Epithelial cell of proximal tubule (primary cell): ENCODE measurements at places on chromosomes 12 and 14. TPM values are rescaled to one million over a fixed set of nuclear protein-coding genes. Genes with fewer than 3 reads are reported as not detected.

Gene COX8C
- not detected in 2 replicates for total RNA-seq

Gene LGALS3
- 70.4 and 72.6 TPM in 2 replicates for total RNA-seq

- no peak for DNase-seq
Measured at GRCh38 chr12:109139791-109140190, 23.4 kb downstream of the ACACB start.

DNA sequence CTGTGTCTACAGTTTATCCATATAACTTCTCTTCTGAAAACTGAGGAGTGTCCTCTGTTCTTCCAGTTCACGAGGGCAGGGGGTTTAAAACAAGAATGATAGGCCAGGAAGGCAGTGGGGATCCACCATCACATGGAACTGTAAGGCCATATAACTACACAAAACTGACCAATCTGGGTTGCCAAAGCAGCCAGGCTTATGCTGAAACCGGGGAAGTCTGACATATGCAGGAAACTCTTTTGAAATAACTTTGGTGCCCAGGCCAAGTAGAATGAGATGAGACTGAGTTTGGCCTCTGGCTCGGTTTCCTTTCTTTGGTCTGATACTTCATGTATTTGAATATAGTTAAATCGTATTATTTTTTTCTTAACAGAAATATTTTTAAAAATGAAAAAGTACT lies 18.0 kb upstream of the ATF1 start:
- no peak for DNase-seq

DNA sequence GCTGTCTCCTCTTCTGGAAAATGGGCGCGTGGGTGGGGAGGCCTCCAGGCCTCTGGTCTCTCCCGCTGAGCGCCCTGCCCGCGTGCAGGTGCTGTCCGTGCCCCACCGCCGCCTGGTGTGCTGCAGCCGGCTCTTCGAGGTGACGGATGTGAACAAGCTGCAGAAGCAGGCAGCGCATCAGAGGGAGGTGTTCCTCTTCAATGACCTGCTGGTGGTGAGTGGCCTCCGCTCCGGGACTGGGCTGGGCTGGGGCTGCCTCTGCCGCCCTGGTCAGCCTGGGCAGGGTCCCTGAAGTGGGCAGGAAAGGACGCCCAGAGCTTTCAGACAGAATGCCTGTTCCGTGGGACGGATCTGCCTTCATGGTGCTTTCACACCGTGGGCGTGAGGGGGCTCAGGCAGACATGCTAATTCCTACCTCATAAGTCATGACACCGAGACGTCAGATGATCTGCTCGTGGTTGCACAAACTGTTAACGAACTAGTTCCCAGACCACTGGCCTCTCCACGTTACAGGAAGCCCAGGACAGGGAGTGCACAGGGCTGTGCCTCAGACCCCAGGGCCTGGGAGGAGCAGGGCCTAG lies 50.5 kb downstream of the SLC6A12 start:
- DNase-seq, result no peak

- no peak for DNase-seq
Measured at GRCh38 chr14:63404906-63405305, 86.2 kb upstream of the GPHB5 start.
